Astrocyte of the hippocampus (primary cell): ENCODE measurements at places on chromosomes 4 and X.

DNA sequence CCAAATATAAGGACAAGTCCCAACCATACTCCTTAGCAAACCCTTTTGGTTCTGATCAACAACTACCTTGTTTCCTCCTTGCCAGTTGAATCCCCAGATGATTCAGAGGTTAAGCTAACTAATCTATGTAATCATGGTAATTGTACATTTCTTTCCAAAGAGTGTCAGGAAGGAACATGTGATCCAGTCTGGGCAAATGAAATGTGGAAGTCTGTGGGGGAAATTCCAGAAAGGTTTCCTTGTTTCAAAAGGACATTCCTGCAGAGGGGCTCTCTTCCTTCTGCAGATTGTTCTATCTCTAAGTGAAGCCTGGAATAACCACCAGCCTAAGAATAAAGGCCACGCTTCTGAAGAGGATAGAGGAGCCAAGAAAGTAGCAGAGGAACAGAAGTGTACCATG, 7.0 kb downstream of the PRSS12 start:
- no peak for DNase-seq

- DNase-seq: peak; percentile 45
Observed at GRCh38 chr4:138003248-138003647, 238.9 kb downstream of the SLC7A11 start.

DNA sequence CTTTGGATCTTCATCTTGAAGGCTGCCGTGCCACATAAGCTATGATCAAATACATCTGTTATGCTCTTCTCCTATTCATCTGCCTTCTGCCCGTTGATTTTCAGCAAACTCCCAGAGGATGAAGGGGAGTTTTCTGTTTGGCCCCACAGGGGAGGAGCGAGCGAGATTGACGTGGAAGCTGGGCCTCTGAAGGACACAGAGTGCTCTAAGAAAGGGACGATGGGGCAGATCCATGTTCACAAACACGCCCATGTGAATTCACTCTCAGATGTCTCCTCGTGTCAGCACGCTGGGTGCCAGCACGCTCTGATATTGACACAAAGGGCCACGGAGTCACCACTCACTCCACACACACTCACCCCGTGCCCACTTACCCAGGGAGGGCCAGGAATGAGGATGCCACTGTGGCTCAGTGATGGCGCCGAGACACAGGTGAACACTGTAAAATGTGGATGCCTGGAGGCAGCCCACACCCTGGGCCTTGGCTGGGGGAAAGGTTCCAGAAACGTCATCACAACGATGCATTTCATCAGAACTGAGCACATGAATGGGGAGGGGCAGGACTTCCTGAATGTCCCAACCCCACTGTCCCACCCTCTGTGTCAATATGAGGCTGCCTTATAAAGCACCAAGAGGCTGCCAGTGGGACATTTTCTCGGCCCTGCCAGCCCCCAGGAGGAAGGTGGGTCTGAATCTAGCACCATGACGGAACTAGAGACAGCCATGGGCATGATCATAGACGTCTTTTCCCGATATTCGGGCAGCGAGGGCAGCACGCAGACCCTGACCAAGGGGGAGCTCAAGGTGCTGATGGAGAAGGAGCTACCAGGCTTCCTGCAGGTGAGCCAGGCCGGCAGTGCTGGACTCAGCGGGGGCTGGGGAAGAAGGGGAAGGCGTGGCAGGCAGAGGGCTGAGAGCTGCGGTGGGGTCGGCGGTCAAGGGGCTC, at the start of gene S100P:
Gene S100P, plus strand, starts transcription at position 648 of the 946 bp plus-strand sequence. Its CDS starts 55 bp downstream, at position 703.
- no peak for DNase-seq

GRCh38 chr4:143406523-143406922, 69.8 kb downstream of the GAB1 start:
- peak; percentile 74 for DNase-seq

GRCh38 chr4:71300362-71300761, 38.5 kb upstream of the SLC4A4 start:
- no peak for DNase-seq

GRCh38 chr4:147899512-147899911, 167.6 kb downstream of the ARHGAP10 start:
- no peak for DNase-seq

- no peak for DNase-seq
Observed at GRCh38 chrX:41538707-41539106, 91.6 kb downstream of the NYX start.

GRCh38 chrX:152926279-152926678, 28.4 kb downstream of the ZNF185 start:
- DNase-seq: peak; percentile 86

DNA sequence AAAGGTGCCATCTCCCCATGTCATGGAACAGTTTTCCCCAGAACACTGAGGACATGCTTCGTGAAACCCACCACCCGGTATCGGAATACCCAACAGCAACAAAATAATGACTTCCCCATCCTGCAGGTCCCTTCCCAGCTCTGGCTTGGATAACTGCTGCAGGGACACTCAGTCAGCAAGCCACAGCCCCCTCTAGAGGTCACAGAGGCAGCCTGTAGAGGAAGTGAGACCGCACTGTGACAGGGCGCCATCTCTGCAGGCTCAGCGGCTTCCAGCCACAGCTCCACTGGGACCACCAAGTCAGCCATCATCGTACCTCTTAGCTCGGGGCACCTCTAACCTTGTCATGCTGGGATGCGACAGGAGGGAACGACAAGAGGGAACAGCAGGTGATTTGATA, 315.9 kb downstream of the LDB2 start:
- no peak for DNase-seq

- DNase-seq: no peak
Observed at GRCh38 chrX:131955099-131955777, 67.9 kb upstream of the STK26 start.

DNA sequence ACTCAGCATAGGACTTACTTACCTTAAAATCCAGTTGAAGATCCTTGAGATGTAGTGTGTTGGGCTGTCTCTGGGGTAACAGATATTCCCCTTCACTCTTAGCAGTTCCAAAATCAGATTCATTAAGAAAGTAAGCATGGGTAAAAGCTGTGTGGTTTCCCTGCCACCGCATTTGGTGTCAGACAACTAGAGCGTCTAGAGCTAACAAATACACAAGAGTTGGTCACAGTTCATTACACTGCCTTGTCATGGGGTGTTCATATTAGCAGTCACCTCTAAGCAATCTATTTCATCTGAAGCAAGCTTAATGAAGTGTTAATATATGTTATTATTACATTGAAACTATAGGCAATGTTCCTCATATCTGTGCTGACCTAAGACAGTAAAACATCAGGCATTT, 342.8 kb downstream of the PPARGC1A start:
- no peak for DNase-seq

GRCh38 chrX:134604701-134605311, 53.5 kb downstream of the PLAC1 start:
- DNase-seq: peak; percentile 39
